ENCODE measurements at places on chromosomes 11 and 22.
A peak's percentile ranks its signal among the peaks of the same experiment; 100 is the strongest.

- peak; percentile 33 for DNase-seq
Observed at GRCh38 chr11:19060629-19061028, at the start of gene MRGPRX2. Gene MRGPRX2 (minus strand): TSS chr11:19060717. CDS start chr11:19056402, 4,315 bp downstream.

DNA sequence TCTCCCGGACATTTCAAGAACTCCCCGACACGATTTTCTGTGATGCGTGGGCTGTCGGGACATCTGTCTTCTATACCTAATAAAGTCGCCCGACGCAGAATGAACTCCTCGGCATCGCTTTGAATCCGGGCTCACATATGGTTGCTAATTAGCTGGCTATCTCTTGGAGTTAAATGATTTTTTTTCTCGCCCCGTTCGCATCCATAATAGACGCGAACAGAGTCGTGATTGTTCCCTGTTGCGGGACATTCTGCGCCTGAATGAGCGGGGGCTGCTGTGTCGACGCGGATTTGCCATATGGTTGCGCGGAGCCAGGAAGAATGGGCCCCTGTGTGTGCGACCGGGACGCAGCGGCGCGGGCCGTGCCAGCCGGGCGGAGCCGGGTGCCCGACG, 16.4 kb downstream of the CDKN1C start:
- no peak for DNase-seq

DNA sequence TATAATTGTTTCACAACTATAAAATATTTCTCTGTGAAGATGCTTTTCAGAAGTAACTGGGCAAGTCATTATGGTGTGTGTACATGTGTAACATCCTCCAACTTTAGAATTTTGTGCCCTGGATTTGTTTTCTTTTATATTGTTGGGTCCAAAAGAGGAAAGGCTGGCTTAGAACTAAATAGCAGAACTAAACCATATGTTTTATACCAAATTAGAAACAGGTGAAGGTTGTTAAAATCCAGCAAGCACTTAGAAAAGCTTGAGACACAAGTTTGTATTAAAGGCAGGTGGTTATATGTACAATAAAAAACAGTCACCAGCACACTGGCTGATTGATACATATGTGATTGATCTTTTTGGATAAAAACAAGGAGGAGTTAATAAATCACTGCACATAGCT, 158.5 kb downstream of the WNT11 start:
- no peak for DNase-seq

DNA sequence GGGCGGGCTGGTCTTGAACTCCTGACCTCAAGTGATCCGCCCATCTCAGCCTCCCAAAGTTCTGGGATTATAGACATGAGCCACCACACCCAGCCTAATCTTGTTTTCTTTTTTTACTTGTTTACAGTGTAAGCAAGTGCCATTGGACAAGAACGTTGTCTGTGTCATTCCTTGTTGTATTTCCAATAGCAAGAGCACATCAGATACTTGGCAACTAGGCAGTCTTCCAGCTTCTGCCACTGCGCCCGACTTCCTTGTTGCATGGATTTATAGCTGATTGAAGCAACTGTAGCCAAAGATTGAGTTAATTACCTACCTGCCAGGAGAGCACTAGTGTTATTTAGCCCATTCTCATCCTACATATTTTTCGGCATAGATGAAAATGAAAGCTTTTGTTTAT, 3.1 kb upstream of the SGSM3 start:
- DNase-seq, result no peak

- no peak for DNase-seq
Observed at GRCh38 chr11:95100191-95100648, 10.6 kb downstream of the ENDOD1 start.

GRCh38 chr11:8019314-8020243, 32.4 kb downstream of the EIF3F start:
- DNase-seq, result no peak

DNA sequence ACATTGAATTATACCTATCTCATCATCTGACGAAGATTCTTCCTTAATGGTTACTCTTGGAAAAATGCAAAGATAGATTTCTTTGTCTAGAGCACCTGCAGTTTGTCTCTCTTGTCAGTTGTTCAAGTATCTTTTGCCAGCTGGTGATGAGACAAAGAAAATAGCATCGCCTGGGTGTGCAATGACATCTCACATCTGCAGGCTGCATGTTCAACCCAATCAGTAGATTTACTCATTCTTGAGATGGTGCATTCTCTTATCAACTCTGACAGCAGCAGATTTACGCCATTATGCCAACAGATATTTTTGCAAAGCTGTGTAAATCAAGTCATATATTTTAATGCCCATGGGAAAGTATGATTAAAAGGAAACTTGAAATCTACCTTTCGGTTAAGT, 164.6 kb upstream of the PDGFD start:
- DNase-seq, result no peak

DNA sequence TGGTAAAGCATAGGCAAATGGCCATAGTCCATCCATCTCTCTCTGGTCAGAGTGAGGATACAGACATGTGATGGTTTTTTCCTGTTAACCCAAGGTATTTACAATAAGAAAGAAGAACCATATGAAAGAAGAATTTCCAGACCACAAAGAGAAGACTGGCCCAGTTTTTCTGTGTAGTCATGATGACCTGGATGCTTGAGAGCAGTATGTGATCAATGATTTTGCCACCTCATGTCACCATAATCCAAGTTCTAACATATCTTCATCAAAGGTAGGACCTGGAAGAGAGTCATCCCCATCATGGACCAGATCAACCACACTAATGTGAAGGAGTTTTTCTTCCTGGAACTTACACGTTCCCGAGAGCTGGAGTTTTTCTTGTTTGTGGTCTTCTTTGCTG, at the start of gene OR4D6:
OR4D6 (plus strand) TSS at position 301 of the 400 bp plus-strand sequence; CDS start at position 301, 0 bp downstream.
- no peak for DNase-seq

GRCh38 chr11:118533769-118534729, 3.1 kb downstream of the TMEM25 start:
- no peak for DNase-seq

DNA sequence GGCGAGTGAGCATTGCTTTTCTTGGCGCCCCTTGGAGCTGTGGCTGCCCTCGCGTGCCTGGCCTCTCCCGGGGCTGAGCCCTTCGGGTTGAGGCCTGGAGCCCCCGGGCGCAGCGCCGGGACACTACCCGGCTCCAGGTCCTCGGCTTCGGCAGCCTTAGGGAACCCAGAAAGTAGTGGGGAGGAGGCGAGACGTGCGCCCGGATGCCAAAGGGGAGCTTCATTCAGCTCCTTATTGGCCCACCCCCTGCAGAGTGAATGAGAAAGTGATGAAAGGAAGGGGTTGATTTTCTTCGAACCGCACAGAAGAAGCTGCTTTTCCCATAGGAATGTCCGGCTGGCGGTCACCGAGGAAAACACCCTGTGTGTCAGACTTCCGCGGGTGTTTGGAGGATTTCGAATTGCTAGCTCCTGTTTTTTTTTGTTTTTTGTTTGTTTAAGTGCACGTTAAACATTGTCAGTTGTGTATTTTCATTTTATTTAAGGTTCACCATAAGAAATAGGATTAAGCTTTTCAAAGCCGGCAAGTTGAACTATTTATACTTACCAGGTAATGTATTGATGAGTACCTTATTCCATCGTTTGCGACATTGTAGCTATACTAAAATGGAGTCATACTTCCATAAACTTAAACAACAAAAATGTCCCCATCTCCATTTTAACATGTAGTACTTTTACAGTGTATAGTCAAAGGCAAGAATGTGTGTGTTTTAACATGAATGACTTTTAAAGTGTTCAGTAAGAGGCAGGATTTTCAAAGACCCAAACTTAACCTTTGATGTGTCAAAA, 841 bp upstream of the EIF4G2 start:
- DNase-seq, result peak; percentile 39

DNA sequence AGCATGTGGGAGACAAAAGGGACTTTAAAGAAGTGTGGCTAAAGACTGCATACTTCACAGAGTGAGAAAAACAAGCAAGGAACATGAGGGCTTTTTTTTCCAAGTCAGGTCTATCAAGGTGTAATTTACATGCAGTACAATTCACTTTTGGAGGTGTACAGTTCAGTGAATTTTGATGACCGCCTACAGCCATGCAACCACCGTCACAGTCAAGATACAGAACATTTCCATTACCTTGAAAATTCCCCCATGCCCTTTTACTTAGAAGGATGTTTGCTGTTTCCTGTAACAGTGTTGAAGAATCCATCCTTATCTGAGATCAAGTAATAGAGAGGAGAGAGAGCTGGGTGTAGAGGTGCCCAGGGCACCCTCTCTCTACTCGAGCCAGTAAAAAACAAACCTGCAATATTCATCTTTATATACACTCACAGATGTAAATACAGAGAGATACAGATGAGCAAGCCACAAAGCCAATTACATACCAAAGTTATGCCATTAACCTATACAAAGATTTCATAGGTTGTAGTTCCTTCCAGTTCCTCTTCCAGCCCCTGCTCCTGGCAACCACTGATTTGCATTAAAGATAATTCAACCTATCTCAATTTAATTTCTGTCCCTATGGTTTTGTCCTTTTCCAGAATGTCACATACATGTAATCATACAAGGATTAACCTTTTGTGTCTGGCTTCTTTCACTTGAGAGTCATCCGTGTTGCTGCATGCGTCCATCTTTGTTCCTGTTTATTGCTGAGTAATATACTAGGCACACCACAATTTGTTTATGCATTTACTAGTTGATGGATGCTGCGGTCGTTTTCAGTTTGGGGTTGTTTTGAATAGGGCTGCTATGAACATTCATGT, 35.0 kb upstream of the RASD2 start:
- no peak for DNase-seq

DNA sequence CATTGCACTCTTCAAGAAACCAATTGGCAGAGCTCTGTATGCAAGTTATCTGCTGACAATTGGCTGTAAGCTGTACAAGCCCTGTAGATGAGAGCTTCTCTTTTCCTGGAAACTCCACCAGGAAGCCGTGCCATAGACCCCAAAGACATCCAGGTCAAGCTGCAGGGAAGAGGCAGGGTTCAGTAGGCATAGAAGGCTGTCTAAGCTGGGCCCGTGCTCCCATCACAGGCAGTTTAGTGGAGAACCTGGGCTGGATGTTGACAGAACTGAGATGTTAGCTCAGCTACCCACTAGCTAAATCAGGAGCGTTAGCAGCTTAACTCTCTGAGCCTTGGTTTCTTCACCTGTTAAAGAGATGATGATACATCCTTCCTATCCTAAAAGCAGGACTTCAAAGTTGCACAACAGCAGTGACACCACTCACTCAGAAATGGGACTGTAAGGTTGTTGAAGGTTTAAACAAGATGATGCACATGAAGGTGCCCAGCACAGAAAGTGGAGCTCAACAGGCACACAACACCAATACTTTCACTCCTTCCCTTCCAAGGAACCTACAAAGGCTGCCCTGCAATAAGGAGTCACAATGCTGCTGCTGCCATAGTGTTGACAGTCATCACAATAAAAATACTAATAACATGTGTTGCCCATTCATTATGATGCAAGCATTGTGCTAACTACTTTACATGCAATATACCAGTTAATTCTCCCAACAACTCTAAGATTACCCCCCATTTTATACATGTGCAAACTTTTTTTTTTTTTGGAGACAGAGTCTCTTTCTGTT, 115.4 kb downstream of the ZBTB16 start:
- DNase-seq, result no peak

GRCh38 chr11:33802194-33802950, 28.1 kb upstream of the FBXO3 start:
- peak; percentile 15 for DNase-seq

GRCh38 chr11:36564376-36565030, 3.3 kb upstream of the RAG1 start:
- peak; percentile 48 for DNase-seq

DNA sequence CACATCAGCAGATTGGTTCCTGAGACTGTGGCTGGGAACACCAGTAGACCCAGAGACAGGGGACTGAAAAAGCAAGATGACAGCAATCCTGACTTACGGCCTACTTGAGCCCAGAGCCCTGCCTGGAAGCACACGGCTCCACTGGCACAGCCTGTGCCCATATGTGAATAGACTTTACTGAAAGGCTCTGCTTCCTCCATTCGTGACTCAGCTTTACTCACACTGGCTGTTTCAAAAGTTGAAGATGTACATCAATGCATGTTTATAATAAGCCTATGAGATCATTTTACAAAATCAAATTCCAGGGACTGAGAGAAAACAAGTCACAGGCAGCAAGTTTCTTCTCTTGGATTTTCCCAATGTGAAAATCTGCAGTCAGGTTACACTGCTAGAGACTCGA, 134.6 kb upstream of the TEAD1 start:
- DNase-seq, result no peak

DNA sequence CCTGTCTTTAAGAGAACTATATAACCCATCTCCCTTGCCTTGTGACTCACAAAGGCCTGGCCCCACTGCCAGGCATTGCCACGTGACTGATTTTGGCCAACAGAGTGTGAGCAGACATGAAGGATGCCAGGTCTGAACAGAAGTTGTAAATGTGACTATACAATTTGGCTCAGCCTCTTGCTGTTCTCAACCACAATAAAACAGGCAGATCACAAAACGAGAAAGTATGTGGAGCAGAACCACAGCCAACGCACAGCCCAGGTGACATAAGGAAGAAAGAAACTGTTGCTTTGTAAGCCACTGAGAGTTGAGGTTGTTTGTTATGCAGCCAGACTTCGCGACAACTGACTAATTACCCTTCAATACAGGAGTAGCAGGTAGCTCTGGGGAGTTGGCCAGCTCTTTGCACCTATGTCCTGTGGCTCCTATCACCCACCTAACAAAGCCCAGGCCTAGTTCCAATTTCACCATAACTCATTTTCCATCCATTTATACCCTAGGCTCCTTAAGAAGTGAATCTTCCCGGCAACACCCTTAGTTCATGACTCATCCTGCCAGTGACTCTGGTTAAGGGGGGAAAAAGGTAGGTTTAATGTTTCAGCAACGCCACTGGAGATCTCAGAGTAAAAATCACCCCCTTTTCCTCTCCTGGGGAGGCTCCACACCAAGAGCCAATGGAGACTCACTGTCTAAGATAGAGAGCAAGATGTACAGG, 53.7 kb downstream of the GALNT18 start:
- peak; percentile 58 for DNase-seq

DNA sequence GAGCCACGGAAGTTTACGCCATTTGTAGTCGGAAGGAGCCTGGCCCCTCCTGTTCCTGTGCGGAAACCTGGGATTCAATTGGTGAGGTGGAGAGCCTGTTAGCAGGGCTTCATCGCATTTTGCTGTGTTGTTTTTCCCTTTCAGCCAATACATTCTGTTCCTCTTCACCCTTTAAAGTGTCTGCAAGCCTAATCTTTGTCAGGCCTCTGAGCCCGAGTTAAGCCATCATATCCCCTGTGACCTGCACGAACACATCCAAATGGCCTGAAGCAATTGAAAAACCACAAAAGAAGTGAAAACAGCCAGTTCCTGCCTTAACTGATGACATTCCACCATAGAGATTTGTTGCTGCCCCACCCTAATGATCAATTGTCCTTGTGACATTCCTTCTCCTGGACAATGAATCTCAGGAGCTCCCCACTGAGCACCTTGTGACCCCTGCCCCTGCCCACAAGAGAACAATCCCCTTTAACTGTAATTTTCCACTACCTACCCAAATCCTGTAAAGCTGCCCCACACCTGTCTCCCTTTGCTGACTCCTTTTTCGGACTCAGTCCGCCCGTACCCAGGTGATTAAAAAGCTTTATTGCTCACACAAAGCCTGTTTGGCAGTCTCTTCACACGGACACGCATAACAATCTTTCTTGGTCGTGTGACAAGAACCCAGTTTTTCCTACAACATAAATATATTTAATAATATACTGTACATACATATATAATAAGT, 37.1 kb upstream of the MMP12 start:
- DNase-seq, result no peak
